ENCODE measurements at places on chromosomes 2 and 18.
A peak's percentile ranks its signal among the peaks of the same experiment; 100 is the strongest.

DNA sequence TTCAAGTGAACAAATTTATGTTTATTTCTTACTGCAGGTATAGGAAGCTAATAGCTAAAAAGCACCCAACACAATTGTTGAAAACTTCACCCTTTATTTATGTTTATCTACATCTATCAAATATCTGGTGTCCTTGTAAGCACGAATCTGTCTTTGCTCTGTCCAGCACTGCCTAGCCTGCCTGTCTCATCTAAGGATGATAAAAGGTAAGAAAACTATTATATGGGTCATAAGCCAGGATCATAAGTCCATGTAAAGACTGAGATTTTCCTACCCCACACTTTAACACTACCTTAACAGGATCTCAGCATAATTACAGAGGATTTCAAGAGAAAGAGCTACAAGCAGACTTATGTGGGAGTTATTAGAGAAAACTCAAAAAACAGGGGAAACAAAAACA lies 365.6 kb upstream of the TMEFF2 start:
- no peak for DNase-seq

DNA sequence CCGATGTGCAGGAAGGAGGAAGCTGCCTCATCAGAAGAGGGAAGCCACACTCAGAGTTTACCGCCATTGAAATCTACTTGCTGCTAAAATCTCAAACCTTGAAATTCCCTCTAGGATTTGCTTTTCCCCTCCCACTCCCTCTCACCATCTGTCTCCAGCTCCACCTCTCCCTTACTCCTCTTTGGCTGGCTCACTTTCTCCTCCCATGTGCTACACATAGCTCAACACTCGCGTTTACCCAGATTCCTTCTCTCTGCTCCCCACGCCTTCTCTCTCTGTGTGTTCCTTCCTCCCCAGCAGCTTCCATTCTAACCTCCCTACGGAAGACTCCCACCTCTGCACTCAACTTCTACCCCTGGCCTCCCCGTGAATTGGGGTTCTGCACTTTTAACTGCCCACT lies 143.1 kb downstream of the DNER start:
- DNase-seq, result no peak

DNA sequence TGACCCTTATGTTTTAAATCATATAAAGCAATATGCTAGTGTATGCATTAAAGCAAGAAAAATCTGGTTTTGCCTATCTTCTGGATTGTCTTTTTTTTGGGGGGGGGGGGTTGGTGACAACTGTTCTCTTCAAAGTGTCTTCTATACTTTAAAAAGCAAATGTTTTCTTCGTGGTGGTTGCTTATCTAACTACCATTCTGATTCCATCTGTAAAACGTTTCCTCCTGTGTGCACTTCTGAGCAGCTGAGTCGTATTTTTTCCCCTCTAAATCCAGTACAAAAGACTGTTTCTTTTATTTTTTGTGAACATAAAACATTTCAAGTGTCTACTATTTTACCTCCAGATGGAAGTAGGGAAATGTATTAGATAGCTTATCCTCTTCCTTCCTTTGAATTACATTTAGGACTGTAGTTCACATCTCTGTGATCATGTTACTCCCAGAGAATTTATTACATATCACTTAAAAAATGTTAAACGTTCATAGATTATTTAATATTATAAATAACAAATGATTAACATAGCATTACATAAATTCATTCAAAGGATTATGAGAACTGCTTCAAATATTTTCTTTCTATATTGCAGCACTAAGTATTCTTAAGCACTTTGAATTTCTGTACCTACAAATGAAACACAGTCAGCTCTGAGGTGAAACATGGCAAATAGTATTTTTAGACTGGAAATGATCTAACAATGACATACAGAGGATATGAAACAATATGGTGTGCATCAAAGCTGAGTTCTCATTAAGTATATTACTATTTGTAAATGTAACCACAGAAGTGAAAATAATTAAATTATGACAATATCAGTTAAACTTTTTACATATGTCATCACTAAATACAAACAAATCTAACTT lies 56.4 kb downstream of the SCN3A start:
- no peak for DNase-seq

- no peak for DNase-seq
These were observed 461.6 kb upstream of the CNTNAP5 start for GRCh38 chr2:123563515-123563914.

- DNase-seq, result peak; percentile 59
These were observed 318.7 kb upstream of the NCKAP5 start for GRCh38 chr2:133886735-133887675.

DNA sequence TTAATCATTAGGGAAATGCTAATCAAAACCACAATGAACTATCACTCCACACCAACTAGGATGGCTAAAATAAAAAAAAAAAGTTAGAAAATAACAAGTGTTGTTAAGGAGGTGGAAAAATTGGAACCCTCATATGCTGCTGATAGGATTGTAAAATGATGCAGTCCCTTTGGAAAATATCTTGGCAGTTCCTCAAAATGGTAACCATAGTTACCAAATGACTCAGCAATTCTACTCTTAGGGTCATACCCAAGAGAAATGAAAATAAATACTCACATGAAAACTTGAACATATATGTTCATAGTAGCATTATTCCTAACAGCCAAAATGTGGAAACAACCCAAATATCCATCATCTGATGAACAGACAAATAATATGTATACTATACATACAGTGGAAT lies 15.7 kb upstream of the ACVR2A start:
- DNase-seq, result peak; percentile 80

DNA sequence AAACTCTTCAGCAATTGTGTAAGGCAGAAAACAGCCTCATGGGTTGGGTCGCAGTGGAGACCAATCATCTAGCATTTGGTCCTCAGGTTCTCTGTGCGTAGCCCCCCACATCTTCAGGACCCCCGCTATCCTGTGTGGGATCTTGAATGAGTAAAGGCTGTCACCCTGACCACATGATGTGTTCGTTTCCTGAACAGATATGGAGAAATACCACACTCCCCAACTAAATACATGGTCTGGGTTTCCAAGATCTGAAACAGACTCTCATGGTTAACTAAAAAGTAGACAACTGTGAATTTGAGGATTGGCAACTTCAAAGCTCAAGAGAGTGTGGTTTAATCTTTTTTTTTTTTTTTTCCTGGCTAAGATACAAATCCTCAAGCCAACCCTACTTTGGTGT lies 23.2 kb downstream of the DOCK10 start:
- no peak for DNase-seq

DNA sequence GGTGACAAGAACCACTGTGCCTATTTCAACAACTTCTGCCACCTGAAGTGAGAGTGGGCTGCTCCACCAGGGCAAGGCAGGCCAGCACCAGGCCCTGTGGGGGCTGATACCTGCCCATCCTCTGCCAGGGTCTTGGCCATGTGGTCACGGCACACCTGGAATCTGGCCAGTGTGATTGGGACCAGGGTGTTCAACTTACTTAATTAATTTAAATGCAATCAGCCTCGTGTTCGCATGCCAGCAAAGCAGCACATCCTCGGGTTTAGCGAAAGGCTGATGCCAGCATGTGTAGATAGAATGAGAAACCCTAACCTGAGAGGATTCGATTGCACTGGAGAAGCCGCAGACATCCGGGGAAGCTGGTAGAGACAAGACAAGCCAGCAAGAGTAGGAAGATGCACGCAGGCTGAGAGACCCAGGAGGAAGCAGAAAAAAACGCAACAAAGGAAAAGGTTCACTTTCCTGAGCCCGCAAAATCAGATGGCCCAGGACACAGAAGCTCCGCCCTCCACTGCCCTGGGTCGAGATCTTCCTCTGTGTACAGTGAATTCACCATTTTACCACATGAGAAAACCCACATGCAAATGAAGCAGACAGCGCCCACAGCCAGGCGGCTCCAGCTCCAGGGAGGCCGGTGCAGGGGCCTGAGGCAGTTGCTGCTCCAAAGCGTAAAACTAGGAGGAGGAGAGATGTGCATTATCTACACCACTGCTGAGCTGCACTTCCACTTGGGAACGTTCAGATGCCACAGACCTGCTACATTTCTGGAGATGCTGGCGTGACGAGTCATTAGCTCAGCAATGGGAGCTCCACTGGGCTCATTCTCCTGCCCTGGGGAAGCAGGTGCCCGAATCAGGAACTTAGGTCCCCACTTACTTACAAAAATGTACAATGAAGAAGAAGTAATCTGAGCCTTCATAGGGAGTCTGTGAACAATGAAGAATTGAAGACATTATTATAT lies 92.1 kb downstream of the TMEM18 start:
- DNase-seq, result no peak

GRCh38 chr2:226548732-226549131 lies 250.9 kb downstream of the IRS1 start:
- DNase-seq, result no peak

DNA sequence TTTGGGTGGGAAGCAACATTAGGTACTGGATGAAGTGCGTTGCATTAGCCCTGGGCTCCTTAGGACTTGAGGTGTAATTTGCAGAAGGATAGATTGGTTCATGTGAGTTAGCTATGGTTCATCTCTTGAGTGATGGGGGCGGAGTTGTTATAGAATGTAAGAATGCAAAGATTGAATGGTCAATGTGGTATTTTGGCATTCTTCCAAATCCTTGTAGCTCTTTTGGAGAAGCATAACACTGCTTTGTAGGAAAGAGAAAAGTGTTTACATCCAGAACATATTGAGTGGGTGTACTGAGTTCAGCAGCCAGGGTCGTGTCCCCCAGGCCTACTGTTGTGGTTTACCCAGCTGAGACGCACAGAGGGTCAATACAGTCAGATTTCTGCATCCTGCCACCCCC lies 173.5 kb downstream of the FMNL2 start:
- DNase-seq, result peak; percentile 53

- no peak for DNase-seq
These were observed 812 bp downstream of the SOWAHC start for GRCh38 chr2:109614715-109615636.

GRCh38 chr2:184906160-184906559 lies 307.8 kb downstream of the ZNF804A start:
- DNase-seq, result no peak

GRCh38 chr2:48569433-48569832 lies 39.5 kb downstream of the STON1 start:
- peak; percentile 72 for DNase-seq

DNA sequence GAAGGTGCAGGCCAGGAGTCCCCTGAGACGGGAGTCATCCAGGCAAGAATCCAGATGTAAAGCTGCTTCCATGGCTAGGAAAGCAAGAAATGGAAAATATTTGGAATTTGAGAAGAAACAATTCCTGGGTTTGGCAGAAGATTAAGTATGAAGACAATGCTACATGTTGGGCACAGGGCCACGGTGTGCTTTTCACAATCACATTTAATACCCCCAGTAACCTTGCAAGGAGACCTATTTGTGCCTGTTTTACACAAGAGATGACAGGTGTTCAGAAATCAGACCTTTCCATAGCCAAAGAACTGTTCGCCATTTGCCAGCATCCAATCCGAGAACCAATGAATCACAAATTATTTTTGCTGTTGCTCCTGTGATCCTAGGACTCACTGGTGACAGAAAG lies 50.5 kb downstream of the KCTD1 start:
- DNase-seq, result no peak

DNA sequence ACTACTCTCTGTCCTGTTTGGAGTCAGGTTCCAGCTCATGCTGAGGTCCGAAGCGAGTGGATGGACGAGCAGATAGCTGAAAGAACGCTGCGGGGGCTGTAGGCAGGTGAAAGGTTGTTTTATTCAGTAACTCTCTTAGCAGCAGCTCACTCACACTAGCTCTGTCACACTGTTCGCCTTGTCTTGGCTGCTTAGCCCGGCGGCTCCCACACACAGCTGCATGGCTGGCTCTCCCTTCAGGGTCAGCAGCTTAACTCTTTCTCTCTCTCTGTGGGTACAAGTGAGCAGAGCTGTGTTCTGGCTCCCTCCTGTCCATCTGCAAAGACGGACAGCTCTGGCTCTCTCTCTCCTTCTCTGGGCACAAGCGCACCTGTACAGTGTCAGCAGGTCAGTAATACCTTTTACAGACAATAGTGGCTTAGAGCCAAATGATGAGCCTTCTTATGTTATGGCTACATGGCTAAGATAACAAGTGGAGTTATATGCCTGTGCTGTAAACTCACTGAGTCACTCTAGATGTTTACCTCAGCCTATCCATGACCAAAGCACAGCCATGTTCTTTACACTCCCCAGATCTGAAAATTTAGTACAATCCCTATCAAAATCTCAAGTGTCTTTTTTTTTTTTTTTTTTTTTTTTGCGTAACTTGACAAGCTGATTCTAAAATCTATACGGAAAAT lies 149.3 kb downstream of the GALNT1 start:
- DNase-seq, result peak; percentile 60

GRCh38 chr2:118231759-118232158 lies 143.5 kb downstream of the INSIG2 start:
- no peak for DNase-seq

DNA sequence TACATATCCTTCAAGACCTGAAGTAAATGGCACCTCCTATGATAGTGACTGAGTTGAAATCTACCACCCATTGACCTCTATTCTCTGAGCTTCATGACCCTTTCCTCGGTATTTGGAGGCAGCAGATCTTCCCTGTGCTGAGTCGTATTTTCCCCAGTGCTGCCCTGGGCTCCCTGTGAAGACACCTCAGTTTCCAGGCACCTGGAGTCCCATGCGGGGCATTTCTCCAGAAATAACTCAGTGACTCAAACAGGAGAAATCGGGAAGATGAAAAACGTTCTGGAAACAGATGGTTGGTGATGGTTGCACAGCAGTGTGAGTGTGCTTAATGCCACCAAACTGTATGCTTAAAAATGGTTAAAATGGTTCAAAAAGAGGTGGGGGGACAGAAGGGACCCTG lies 18.0 kb downstream of the SMYD1 start:
- DNase-seq, result no peak

GRCh38 chr2:65077898-65078297 lies 21.7 kb downstream of the CEP68 start:
- DNase-seq, result no peak

DNA sequence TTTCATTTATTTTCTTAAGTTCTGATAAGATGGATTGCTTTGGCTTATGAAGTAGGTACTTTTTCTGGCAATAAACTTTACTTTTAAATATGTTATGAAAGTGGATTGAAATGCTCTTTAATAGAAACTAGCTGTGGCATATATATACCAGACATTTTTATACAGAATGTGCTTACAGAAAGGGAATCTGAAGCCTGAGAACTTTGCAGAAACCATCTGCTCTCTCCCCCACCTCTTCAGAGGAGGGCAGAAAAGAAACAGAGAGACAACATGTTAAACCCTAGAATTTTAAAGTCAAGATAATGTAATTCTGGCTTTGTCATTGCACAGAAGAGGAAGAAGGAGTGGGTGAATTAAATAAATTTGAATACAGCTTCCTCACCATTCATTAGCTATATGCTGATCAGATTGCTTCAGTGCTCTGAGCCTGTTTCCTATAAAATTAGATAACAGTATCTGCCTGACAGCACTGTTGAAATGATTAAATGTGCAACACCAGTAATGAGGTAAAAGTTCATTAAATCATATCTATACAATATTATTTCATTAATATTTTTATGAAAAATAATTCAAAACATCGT lies 247.3 kb downstream of the CNTNAP5 start:
- no peak for DNase-seq
